Effector CD4-positive, alpha-beta T cell (primary cell): ENCODE measurements at places on chromosomes 5 and 9.

DNA sequence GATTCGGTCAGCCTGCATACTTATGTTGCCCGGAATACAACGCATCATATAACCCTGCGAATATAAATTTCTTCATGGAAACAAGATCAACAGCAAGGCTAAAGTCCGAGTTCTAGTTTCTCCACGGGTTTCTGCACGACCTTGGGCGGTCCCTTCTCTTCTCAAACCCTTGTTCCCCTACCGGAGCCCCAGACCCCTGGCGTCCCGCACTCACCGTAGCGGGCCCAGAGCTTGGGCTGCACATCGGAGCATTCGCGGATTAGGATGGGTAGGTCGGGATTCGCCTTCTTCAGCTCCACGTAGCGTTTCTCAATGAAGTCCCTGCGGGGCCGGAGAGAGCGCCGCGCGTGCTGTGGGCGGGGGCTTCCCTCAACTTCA is 399 bp downstream of the NDUFA2 start:
- DNase-seq: no peak

DNA sequence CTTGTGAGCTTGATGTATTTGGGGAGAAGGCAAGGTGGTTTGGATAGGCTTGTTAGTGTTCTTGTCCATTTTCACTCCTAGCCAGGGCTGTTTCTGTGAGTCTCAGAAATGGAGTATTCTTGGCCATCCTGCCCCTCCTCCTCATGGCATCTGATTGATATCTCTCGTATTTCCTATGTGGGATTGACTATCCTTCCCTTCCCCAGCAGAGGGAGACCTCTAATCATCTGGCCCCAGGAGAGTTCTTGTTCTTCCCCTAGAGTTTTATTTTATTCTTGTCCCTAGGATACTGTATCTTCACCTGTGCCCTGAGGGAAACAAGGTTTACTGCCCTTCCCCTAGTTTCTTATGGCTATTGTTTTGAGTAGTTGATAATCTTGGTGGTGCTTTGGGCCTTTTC is 114.4 kb downstream of the VPS13A start:
- DNase-seq: no peak

DNA sequence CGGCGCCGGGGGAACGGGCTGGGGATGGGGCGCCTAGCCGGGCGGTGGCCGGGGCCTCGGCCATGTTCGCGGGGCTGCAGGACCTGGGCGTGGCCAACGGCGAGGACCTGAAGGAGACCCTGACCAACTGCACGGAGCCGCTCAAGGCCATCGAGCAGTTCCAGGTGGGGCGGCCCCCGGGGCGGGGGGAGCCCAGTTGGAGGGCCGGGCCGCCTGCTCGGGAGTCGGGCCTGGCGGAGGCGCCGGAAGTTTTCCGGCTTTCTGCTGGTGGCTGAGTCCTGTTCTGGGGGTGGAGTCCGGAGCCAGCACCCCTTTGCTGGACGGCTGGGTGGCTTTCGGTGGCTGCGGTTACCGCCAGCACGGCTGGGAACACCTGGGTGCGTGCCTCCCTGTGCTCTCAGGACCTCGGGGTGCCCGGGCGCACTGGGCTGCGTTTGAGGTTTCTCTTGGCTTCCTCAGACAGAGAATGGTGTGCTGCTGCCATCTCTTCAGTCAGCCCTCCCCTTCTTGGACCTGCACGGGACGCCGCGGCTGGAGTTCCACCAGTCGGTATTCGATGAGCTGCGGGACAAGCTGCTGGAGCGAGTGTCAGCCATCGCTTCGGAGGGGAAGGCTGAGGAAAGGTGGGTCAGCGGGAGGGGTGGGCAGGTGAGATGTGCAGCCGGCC is 454 bp downstream of the NELFB start:
- DNase-seq: no peak

DNA sequence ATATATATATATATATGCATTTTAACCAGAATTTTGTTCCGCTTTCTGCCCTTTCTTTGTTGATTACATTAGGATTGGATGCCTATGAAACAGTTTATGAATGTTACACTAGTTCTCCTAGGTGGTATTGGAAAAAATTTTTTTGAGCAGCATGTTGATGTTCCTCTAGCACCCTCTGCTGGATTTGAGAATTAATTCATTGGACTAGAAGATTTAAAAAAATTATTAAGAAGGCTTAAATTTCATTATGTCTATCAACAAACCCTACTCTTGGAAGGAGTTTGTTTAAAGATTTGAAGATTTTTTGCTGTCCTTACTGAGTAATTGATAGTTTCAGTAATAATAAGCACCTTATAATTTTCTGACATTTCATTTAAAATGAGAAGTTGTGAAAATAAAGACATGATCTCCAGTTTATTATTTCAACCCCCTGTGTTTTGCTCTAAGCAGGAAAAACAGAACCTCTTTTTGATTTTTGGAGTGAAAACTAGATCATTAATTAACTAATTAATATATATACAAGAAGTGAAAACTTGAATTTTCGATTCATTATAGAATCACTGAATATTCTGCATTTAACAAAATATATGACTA is 89.6 kb downstream of the CCDC171 start:
- no peak for DNase-seq

GRCh38 chr5:175800656-175801081 is 70.7 kb upstream of the CPLX2 start:
- no peak for DNase-seq

DNA sequence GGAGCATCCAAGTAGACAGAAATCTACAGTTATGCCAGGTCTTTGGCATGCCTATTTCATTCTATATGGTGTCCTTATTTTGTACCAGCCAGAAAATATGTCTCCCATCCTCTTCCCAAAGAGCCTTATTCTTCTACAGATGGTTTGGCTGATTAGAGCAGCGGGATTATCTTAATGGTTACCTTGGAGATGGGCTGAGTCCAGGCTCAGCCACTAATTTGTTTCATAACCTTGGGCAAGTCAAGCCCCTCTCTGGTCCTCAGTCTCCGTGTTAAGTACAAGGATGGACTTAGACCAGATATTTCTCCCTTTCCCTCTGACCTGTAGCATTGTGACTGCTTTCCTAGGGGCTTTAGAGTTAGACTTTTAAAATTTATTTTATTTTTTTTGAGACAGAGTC is 11.1 kb upstream of the GLE1 start:
- no peak for DNase-seq

DNA sequence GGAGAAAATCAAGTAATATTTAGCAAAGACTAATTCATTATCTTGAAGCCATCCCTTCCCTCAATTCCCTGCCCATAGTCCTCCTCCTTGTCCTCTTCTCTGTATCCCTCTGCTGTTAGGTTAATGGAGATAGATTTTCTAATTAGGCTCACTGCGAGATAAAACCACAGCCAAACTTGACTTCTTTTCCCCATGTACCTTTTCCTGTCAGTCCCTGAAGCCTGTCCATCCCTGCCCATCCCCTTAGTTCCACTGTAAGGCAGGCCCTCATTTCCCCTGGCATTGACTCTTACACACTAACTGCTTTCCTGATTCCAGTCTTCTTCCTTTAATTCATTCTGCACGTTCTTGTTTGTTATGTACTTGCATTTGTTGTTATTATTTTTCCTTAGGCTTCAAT is 1.2 kb downstream of the TLR4 start:
- DNase-seq: no peak

- DNase-seq: no peak
Observed at GRCh38 chr5:41883243-41883642, 13.0 kb upstream of the OXCT1 start.

GRCh38 chr5:19532936-19533335 is 455.1 kb downstream of the CDH18 start:
- DNase-seq: no peak

DNA sequence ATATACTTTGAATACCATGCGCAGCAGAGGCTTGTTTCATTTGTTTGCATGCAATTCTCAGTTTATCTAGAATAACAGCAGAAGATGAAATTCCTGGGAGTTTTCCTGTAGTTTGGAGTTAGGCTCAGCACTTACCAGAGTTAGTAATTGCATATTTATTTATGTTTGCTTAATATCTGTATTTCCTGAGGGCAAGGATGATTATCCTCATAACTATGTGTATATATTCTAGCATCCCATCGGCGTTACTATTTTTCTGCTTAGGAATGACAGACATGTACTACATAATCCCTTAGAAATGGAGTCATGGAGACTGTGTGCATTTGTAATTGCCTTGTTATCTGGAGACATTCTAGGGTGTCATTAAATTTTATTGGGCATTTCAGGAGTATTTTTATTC is 1184.8 kb downstream of the DTWD2 start:
- no peak for DNase-seq

DNA sequence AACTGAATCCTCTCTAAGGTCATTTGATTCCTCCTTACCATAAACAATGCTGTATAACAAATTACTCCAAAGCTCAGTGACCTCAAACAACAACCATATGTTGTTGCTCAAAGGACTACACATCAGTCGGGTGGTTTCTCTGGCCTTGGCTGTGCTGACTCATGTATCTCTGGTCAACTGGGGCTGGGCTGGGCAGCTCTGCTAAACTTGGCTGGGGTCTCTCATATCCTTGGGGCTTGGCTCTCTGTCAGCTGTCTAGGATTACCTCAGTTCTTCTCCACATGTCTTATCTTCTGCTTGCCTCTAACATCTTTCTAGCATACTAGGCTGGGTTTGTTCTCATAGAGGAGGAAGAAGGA is 86.4 kb downstream of the GALNT10 start:
- DNase-seq: no peak

DNA sequence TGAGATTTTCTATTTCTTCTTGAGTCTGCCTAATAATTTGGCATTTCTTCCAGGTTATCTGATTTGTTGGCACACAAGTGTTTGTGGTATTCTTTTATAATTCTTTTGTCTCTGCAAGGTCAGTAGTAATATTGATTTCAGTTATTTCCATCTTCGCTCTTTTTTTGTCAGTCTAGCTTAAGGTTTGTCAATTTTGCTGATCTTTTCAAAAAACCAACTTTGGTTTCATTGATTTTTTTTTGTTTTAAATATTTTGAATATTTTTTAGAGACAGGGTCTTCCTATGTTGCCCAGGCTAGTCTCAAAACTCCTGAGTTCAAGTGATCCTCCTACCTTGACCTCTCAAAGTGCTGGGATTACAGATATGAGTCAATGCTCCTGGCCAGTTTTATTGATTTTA is 162.8 kb downstream of the BARX1 start:
- DNase-seq: no peak

DNA sequence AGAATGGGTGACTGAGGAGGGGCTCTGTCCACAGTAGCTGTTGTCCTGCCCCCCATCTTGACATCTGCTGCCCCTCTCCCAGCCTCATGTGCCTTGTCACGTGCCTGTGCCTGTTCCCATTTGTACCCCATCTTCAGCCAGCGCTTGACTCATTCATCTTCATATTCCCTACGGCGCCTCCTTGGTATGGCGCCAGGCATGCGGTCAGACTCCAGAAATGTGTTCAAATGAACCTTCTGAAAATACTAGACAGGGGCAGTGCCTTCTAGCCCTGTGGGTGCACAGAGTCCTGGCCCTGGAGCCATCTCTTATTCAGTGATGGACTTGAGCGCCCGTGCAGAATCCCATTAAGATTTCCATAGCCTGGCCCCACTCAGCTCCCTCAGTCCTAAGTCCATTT is 46.2 kb downstream of the CFAP77 start:
- DNase-seq: no peak

GRCh38 chr9:136950656-136951276 is 1.3 kb upstream of the LCN12 start:
- no peak for DNase-seq

DNA sequence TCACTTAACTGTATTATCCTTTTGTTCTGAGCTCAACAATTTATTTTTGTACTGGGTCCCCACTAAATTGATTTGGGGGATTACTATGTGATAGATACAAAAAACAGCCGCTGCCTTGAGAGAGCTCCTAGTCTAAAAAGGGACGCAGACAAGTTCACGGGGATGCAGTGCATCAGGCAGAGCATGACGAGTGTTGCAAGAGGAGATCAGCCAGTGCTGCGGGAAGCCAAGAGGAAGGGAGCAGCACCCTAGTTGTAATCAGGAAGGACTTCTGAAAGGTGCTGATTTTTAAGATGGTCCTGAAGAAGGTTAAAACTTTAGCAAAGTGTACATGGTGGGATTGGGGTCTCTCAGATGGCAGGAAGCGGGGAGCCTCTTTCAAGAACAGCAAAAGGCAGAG is 15.8 kb downstream of the GALNT10 start:
- no peak for DNase-seq

DNA sequence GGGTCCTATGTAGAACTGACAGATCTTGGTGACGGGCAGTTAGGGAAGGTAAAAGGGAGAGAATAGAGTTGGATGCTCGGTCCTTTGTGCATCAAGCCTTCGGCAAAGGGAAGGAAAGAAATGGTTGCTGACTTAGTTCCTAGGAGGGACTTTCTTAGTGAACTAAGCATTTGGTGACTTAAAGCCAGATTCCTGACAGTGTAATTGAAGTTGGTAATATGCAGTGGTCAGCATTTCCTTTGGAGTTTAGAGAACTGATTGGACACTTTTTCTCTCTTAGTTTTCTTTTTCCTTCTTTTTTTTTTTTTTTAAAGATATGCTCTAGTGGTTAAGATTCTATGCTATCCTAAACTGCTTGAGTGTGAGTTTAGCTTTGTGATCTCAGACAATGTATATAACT is 2.3 kb downstream of the CLTA start:
- DNase-seq: no peak

- no peak for DNase-seq
Observed at GRCh38 chr5:116574367-116575325, at the start of gene SEMA6A. Gene SEMA6A (minus strand): TSS chr5:116574823. CDS start chr5:116504944, 69,879 bp downstream.

DNA sequence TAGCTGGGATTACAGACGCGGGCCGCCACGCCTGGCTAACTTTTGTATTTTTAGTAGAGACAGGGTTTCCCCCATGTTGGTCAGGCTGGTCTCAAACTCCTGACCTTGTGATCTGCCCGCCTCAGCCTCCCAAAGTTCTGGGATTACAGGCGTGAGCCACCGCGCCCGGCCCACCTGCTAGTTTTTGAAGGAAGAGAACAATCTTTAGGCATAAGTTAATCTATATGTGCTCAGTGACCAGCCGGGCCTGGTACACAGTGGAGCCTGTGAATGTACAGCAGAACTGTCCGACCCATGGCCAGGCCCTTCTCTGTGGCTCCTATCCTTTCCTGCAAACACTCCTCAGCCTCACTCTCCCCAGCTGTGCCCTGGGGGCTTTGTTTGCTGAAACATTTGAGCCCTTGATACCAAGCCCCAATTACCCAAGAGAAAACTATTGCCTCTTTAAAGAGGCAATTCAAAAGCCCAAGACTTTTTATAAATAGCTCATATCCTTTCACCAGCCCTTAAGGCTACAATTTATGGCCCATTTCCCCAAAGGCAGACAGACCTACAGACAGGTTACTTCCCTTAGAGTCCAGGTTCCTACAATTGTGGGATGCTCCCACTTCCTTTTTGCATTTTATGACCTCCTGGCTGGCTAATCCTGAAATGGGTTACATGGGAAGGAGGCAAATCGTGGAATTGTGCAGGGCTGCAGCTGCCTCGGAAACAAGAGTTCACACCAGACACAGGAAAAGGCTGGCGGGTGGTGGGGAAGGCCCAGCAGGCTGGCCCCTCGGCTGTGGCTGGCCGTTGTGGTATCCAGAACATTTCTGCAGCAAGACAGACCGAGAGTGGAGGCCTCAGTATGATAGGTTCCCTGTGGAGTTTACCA is 37.5 kb downstream of the SPRY4 start:
- DNase-seq: no peak

GRCh38 chr5:444226-444625 is 1.2 kb downstream of the EXOC3 start:
- DNase-seq: no peak
